ENCODE measurements at places on chromosomes 6 and 20. TPM values are rescaled to one million over a fixed set of nuclear protein-coding genes. Genes with fewer than 3 reads are reported as not detected.

PERP gene
- total RNA-seq: 12.8 TPM

NMBR gene
- under 0.01 TPM for total RNA-seq

SMIM8 gene
- total RNA-seq: 7.8 TPM

MUC21 gene
- total RNA-seq: not detected

PI3 gene
- not detected for total RNA-seq
